ENCODE measurements at places on chromosomes 5 and 9.

GRCh38 chr5:140312067-140312790, 9.3 kb upstream of the PFDN1 start:
- no peak for DNase-seq

DNA sequence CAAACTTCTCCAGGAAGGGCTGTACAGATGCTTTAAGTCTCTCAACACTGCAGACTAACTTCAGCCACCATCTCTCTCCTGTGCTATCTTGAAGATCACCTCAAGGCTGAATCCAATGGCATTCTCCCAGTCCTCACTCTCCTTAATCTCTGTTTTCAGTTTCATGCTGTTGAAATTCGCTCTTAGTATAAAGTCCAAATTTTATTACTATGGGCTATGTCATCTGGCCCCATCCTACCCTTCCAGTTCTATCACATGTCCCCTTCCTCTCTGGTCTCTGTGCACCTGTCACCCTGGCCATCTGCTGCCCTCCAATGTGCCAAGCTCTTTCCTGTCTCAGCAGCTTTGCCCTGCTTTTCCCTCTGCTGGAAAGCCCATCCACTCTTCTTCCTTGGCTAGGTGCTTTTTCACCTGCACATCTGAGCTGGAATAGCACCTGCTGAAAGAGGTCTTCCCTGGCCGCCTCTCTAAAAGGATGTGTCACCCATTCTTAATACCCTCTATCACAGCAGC, 284.7 kb upstream of the MAP3K1 start:
- no peak for DNase-seq

GRCh38 chr9:76891874-76892273, 14.0 kb downstream of the PRUNE2 start:
- no peak for DNase-seq

DNA sequence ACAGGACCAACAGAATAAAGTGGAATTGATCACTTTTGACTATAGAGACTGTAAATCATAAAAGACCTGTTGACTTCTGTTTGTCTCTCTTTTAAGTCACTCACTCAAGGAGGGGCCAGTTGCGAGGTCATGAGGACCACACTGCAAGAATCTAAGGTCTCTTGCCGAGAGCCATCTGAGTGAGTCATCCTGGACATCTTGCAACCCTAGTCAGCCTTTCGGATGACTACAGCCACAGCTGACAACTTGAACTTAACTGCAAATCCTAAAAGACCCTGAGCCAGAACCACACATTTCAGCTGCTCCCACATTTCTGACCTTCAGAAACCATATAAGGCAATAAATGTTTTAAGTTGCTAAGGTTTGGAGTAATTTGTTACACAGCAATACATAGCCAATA, 129.7 kb upstream of the RAD23B start:
- DNase-seq, result no peak

- no peak for DNase-seq
Measured at GRCh38 chr5:74257645-74258313, 382.7 kb downstream of the ENC1 start.

- no peak for DNase-seq
Measured at GRCh38 chr5:107442452-107442851, 228.3 kb downstream of the EFNA5 start.

DNA sequence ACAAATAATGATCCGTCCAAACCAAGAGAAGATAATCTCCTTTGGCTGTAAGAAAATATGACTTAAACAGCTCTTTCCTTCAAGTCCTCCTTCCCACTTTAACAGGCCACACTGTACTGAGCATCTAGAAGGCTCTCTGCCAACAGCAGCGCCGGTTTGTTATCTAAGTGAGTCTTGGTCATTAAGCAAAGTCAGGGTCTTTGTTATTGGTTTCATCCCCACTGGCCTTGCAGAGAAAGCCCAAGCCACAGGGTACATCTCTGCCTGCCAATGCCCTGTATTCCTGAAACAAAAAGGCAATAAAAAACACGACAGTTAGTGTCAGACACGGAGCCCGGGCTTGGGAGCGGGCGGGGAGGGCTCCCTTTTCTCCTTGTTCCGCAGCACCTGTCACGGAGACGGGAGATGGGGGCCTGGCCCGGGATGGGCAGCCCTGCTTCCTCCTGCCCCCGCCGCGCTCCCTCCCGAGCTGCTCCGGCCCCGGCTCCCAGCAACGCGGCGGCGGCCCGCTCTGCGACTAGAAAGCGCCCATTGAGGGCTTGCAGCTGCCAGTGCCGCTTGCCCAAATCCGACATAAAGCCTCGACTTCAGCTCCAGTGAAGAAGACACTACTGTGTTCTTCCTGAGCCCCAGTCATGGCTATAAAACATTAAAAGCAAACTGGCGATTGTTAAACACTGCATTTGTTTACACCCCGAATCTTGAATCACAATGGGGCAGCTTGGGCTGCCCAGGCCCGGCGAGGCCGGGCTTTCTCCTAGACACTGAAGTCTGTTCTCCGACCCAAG, 28.1 kb upstream of the PIK3R1 start:
- DNase-seq, result no peak

DNA sequence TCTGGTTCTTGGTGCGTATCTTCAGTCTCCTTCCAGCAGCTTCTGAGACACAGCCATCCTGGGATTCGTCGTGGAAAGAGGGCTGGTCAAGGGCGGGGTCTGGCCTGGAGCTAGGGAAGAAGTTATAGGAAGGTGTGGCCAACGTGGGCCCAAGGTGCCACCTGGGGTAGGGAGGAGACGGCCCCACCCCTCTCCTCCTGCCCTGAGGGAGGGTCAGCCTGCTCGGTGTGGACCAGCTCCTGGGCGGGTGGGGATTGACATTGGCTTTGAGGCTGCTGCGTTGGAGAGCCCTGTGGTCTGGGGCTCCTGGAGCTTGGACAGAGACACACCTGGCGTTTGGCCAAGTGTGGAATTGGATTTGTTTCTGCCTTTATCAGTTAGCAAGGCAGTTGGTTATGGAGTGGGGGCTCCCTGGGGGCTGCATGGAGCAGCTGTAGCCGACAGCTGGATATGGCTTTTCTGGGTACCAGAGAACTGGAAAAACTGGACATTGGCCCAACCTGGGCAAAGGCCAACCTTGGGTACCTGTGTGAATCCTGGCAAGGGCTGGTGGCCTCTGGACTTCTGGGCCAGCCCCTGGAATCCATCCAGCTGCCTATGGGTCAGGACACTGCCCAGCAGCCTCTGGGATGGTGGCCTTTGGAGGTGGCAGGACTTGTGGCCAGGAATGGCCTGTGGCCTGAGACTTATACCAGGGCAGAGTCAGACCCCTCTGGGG, 75.7 kb upstream of the PPP1R26 start:
- DNase-seq, result no peak

DNA sequence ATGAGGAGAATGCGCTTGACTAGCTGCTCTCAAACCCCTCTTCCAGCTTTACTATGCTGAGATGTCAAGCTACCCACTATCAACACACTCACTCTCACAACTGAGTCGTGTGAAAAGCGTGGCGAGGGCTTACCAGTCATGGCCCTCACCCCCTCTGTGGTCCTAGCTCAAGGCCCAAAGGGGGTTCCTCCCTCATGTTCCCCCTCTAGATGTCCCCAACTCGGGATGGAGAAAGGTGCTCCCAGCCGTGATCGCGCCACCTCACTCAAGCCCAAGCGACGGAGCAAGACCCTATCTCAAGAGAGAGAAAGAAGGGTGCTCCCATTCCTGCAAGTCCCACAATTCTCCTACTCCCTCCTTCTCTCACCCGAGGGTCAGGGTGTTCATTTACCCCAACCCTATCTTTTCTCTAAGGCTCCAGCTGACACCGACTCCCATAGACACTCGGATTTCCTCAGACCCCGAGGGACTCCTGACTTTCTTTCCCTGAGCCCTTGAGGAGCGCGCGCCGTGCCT, 559 bp downstream of the SLC38A9 start:
- DNase-seq, result no peak

DNA sequence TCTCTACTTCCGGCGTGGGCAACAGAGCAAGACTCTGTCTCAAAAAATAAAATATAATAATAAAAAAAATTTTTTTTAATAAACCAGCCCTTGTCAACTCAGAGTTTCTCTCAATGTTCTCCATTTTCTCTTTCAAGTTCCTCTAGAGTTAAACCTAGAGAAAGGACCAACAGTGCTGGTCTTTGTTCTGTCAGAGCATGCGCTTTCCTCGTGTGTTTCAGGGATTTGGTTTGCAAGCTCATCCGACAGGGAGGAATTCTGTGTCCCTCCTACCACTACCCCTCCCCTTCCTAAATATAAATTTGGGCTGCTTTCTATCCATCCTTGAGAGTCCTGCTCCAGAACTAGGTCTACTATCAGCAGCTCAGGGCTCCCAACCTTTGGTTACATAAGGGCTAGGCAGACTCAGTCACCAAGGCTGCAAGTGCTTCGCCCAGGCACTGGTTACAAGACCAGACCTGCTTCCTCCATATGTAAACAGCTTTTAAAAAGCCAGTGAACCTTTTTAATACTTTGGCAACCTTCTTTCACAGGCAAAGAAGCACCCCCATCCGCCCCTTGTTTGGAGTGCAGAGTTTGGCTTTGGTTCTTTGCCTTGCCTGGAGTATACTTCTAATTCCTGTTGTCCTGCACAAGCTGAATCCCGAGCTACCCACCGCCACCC, 13.5 kb downstream of the SETX start:
- DNase-seq, result no peak

- DNase-seq, result no peak
Measured at GRCh38 chr5:105952875-105953274, 1717.9 kb downstream of the EFNA5 start.

- DNase-seq, result no peak
Measured at GRCh38 chr5:80193401-80193800, 62.4 kb downstream of the SERINC5 start.

DNA sequence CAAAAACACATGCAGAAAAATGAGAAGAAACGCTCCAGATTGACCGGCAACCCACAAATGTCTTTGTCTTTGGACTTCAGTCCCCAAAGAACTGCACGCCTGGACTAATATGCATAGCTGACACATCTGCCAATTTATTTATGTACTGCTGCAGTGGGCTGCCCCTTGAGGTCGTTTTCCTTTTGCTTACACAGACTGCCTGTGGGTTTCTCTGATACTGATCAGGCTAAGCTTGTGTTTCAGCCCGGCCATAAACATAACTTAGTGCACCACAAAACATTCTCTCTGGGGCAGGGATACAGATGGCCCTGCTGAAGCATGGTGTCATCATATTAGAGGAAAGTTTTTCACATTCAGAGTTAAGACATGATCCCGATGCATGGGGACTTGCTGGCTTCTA, 75.4 kb downstream of the NUDT12 start:
- DNase-seq, result no peak

DNA sequence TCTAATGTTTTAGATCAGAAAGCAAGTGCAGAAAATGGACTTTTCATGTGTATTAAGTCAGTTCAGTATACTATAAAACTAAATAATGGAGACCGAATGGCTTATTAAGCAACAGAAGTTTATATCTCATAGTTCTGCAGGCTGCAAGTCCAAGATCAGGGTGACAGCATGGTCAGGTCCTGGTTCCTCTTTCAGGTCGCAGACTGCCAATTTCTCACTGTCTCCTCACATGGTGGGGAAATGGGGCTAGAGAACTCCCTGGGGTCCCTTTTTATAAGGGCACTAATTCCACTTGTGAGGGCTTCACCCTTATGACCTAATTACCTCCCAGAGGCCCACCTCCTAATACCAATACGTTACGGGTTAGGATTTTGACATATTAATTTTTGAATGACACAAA, 48.7 kb downstream of the RICTOR start:
- DNase-seq, result no peak

DNA sequence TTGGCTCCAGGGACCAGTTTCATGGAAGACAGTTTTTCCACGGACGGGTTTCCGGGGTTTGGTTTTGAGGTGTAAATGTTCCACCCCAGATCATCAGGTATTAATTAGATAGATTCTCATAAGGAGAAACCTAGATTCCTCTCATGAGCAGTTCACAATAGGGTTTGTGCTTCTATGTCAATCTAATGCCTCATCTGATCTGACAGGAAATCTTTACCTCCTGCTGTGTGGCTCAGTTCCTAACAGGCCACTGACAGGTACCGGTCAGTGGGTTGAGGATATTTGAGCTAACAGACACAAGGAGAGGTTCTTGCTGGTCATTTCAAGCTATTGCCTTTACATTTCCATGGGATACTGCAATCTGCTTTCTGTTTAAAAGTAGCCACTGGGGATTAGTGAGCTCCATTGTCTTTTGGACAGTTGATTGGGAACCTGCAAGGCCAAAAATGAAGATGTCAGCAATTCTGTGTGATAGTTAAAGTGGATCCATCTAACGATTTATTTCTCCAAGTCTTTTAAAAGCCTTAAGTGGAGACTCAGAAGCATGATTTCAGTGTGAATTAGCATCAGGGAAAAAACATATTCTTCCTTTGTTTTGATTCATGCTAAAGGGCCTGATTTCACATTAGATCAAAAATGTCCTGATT, 38.6 kb downstream of the MRPS30 start:
- DNase-seq, result no peak

DNA sequence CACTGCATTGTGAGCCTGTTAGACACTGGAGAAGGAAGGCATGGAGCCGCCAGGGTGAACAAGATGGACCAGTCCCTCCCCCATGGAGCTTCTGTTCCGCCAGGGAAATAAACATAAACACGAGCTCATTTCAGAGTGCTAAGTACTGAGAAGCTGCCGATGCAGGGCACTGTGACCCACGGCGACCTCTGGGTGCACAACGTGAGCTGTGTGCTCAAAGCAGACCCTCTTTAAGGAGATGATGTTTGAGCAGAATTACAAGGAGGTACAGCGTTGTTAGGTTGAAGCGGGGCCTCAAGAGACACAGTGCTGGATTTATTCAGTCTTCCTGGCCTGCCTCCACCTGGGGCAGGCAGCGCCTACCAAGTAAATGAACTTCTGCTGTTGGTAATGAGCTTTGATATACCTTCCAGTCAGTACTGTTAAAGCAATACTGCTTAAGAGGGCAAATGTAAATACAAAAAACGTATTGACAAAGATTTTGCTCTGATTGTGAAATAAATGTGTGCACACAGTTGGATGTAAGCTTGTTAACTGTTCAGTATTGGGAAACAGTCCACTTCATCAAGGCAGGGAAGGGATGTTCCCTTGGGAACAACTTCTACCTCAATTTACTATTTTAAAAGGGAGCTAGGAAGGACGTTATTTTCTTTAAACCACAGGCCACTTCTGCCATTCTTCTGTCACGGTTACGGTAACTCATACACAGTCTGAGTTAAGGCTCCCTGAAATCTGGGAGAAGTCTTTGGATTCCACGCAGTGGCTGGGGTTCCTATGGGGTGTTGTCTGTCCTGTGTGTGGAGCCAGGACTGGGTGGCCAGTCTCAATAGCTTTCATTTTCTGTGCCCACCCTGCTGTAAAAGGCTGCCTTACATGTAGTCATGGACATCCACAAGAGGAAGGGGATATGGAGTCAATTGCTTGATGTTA, 48.9 kb upstream of the DMRT1 start:
- no peak for DNase-seq

GRCh38 chr5:39665328-39665727, 240.5 kb upstream of the DAB2 start:
- no peak for DNase-seq

GRCh38 chr5:110478895-110479294, 247.6 kb downstream of the TMEM232 start:
- DNase-seq, result no peak

DNA sequence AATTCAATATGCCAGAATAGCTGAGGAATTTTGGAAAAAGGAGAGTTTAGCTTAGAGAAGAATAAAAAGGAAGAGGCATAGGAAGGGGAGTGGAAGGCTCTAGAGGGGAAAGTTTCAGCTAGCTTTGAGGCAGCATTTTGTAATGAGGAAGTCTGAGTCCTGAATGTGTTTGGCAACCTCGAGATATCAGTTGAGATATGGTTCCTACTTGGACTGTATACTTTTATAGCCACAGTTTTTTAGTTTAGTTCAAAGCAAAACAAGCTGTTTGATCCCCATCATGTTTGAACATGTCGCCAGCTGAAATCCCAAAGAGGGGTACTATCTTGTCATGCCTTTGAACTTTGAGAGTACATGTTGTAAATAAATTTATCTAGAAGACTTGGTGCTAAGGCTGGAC, 559.0 kb upstream of the FTMT start:
- no peak for DNase-seq

- DNase-seq, result no peak
Measured at GRCh38 chr9:96219026-96219899, 82.7 kb downstream of the HSD17B3 start.

All from stimulated activated CD8-positive, alpha-beta memory T cell treated with anti-CD3 and anti-CD28 coated beads, Interleukin-7, amount 100 ng/mL, for 1 hour (primary cell).